Fibroblast of skin of scalp (primary cell): ENCODE measurements at places on chromosomes 16 and 17.

DNA sequence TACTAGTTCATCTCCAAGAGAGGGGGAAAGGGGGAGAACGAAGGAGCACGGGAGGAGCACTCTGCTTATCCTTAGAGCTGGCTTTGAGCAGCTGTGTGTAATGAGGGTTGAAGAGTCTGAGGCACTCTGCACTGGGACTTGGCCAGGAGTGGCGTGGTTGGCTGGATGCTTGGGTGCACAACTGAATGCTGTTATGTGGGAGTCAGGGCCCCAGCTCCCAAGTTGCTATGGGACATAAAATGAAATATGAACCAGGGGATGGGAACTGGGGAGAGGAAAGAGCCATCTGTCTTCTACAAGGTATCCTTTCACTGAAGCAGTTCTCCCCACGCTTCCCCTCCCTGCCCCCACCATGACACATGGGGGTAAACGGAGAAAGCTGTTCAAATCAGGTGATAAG lies 105.9 kb upstream of the ANKFN1 start:
- no peak for DNase-seq

DNA sequence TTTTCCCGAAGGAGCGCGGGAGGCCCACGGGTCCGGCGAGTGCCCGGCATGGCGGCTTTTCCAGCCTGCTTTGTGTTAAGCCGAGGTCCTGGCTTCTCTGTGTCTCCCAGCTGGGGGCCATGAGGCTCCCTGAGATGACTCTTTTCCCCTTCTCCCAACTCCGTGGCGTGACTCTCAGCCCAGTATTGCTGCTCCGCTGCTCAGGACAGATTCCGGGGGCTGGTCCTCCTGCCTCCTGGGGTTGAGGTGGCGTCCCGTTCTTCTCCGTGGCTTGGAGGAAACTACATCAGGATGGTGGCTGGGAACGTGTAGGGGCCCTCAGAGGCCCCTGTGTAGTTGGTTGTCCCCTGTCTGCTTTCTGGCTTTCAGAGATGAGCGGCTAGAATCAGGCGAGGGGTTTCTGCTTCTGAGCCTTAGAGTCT lies 951 bp downstream of the GPS1 start:
- DNase-seq: no peak

GRCh38 chr16:62035115-62036092 lies 834 bp downstream of the CDH8 start:
- peak; percentile 68 for DNase-seq

DNA sequence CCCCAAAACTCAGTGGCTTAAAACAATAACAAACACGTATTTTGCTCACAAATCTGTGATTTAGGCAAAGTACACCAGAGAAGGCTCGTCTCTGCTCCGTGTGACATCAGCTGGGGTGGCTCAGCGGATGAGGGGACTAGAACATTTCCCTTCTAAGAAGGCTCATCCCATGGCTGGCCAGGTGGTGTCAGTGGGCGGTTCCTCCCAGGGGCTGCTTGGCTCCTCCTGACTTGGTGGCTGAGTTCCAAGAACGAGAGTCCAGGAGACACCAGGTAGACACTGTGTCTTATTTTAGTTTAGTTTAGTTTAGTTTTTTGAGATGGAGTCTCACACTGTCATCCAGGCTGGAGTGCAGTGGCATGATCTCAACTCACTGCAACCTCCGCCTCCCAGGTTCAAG lies 5.6 kb upstream of the CHMP6 start:
- DNase-seq: no peak
